Thymus (tissue), 14 donors: ENCODE measurements at places on chromosomes 7 and 10.

- DNase-seq, result no peak
Measured at GRCh38 chr7:102155821-102156441, 130.7 kb upstream of the SH2B2 start.

GRCh38 chr7:138164804-138165203 lies 88.5 kb downstream of the AKR1D1 start:
- no peak for DNase-seq

- no peak for DNase-seq
Measured at GRCh38 chr10:27688276-27688675, 57.3 kb downstream of the MKX start.

DNA sequence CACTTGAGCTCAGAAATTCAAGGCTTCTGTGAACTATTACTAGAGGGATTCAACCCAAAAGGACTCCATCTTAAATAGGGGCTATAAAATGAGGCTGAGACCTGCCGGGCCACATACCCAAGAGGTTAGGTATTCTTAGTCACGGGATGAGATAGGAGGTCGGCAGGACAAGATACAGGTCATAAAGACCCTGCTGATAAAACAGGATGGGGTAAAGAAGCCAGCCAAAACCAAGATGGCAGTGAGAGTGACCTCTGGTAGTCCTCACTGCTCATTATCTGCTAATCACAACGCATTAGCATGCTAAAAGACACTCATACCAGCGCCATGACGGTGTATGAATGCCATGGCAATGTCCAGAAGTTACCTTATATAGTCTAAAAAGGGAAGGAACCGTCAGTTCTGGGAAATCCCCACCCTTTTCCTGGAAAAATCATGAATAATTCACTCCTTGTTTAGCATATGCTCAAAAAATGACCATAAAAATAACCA lies 101.2 kb upstream of the TRIM24 start:
- DNase-seq, result no peak

- DNase-seq, result no peak
Measured at GRCh38 chr10:87560495-87561129, 55.9 kb downstream of the MINPP1 start.

DNA sequence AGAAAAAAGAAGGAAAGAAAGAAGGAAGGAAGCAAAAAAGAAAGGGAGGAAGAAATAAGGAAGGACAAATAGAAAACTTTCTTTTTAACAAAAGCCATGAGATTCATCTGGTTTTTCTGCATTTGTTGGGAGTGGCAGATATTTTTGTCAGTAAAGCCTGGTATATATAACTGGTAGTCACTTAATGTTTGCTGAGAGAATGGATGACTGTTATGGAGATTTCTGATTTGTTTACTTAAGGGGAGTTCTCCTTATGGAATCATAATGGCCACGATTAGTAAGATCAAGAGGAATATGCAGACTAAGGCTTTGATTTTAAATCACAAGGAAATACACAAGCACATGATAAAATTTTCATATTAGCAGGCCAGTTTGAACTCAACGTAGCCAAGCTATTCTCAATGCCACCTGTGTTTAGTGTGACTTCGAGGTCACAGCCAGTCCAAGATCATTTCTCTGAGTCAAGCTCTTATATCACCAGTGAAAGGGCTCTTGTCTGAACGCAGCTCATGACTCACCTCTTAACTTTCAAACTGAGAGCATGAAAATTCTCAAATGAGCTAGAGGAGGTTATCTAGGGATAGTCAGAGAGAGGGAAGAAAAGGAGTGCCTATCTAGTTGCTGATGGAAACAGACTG lies 445.1 kb upstream of the ZMIZ1 start:
- DNase-seq, result no peak

DNA sequence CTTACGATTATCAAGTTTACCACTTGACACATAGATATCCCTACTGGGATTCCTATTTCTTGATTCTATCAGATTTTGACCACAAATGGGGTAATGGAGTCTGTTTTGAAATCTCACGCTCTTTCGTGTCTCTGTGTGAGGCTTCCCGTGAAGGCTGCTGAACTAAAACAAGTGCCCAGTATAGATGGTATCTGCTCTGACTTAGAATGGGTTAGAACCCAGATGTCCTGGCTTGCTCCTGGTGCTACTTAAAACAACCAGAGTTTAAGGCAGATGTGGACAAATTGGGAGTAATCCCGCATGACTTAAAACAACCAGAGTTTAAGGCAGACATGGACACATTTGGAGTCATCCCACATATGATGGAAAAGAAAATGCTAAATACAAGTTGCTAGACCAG lies 85.9 kb downstream of the FAM204A start:
- DNase-seq, result no peak

DNA sequence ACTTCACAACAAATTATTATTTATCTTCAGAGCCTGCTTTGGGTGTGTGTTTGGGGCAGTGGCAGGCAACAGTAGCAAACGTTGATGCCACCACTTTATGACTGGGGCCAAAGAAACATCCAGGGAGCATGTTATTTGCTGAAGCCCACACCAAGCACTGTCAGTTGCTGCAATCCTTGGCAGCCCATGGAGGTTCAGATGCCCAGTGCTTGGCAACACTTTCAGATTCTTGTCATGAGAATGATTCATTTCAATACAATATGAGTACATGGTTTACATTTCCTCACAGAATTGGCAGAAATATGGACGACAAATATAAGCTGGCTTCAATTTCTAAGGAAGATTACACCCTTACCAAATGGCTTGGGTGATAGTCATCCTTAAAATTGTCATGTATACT lies 46.5 kb upstream of the GLI3 start:
- no peak for DNase-seq

- DNase-seq, result no peak
Measured at GRCh38 chr7:11557627-11558026, 274.4 kb downstream of the THSD7A start.

- no peak for DNase-seq
Measured at GRCh38 chr7:129742256-129742655, 130.7 kb downstream of the NRF1 start.

GRCh38 chr10:103493362-103493915 lies at the start of gene NEURL1:
NEURL1 (plus strand) TSS chr10:103493705; CDS start chr10:103494388, 683 bp downstream.
- DNase-seq, result no peak

DNA sequence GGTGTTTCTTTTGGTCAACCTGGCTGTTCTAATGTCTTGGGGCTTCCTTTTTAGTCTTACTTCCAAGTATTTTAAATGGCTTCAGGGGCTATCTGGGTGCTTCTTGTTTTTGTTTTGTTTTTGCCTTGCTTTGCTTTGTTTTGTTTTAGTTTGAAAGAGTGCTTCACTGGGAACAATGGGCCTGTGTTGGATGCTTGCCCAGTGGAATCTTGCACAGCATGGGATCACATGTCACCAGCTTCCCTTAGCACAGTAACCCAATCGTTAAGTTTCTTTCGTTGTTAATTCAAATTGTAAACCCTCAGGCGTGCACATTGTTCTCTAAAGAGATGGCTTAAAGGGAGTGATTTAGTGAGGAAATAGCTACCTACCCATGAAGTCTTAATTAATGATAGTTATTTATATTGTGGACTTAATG lies 8.9 kb downstream of the COL17A1 start:
- no peak for DNase-seq

- no peak for DNase-seq
Measured at GRCh38 chr10:116809483-116810119, 39.7 kb upstream of the ENO4 start.

DNA sequence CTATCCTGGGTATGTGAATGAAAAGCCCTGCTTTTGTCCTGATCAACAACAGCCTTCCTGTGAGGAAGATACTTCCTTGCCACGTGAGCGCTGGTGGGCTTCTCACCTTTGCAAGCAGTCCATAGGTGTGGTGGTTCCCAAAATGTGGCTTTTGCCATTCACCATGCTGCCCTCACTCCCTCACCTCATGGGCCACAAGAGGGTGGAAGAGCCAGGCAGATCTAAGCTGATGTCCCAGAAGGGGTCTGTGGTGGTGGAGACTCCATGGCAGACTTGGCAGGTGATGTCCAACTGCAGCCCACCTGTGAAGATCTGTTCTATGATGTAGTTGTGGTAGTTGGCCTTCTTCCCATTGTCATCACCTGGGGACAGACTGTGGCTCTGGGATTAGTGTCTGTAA lies 147.4 kb downstream of the BBS9 start:
- DNase-seq, result no peak

DNA sequence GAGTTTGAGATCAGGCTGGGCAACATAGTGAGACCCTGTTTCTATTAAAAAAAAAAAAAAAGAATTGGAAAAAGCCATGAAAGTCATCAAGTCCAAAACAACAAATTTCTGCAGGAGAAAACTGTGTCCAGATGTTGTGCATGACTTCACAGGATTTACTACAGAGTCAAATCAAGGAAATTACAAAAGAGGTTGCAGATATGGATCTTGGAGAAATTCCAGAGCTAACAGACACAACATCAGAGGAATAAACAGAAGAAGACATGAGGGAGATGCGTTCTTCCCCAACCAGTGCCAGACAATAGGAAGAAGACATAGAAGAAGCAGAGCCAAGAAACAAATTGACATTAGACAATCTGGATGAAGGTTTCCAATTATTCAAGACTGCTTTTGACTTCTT lies 24.3 kb upstream of the KCNIP2 start:
- DNase-seq, result no peak

GRCh38 chr7:128357217-128357613 lies 4.3 kb downstream of the PRRT4 start:
- DNase-seq, result no peak

- no peak for DNase-seq
Measured at GRCh38 chr7:107661081-107661864, 645 bp downstream of the SLC26A4 start.

DNA sequence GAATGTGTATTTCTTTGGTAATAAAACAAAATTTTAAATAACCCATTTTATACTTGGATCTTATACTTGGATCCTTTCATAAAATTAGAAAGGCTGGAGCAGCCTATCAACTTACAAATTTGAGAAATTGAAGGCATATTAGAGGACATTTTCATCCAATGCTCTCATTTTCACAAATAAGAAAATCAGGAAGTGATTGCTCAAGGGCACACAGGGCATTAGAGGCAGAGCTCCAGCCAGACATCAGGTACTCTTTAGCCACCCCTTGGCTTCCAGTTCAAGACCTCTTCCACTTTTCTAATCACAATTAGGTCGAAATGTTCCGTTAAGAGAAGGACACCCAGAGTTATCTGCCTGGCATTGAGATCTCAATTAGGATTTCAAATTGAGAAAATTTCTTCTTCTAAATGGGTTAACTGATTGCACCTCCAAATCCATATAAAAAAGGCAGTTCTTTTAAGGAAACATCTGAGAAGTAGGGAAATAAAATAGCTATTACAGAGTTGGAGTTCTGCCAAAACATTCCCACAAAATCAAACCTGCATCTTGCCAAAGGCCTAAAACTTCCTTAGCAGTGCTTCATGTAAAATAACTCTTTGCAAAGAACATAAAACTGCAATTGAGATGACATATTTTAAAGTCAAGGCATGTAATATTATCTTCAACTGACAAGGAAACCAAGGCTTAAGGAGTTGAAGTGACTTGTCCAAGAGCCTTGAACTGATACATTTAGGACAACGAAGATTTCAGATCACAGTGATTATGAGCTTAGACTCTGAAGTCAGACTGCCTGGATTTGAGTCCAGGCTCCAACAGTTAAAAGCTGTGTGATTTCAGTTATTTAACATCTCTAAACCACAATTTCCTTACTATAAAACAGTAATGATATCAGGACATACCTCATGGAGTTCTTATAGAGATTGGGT lies 2.4 kb downstream of the ACTA2 start:
- DNase-seq, result no peak

DNA sequence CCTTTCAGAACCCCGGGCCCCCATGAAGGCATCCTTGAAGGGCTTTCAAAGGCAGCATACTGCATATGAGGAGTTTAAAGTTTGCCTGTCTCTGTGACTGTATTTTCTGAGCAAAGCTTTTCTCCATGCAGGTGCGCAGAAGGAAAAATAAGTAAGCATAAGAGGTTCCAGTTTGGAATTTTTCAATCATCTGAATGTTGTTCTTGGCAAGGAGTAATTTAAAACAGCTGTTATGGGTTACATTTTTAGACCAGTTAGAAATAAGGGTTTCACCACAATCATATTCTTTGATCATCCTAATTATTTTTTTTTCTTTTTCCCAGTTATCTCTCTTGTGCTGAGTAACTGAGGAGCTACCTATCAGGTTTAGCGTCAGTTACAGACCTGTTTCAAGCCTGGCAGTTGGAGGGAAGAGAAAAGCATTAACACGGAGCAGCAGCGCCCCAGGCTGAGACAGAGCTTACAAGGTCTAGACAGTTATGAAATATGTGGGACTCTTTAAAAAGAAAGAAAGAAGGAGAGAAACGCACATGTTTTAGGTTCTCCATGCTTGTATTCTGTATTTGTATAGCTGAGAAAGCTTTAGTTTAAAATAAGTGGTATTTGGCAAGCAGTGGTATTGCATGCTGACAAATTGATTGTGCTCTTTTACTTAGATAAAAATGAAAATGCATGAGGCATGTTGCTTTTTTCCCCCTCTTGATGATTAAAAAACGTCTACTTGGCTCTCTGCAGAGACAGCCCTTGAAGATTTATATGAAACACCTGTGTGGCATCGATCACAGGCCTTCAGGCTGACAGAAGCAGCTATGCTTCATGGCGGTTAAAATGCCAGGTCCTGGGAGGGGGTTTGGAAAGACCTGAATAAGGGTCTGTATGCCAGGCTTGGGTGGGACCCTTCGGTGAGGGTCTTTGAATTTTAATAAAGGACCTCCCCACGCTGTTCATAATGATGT lies 157.6 kb downstream of the GRK5 start:
- no peak for DNase-seq

GRCh38 chr10:57867241-57867640 lies 400.5 kb downstream of the IPMK start:
- DNase-seq, result no peak
